ENCODE measurements at places on chromosomes 6 and 20. TPM values are rescaled to one million over a fixed set of nuclear protein-coding genes. Genes with fewer than 3 reads are reported as not detected.

The LGSN gene
- total RNA-seq: not detected

The CST2 gene
- not detected for total RNA-seq

The LAMA5 gene
- 0.40 TPM for total RNA-seq

The TREM1 gene
- total RNA-seq: not detected

The MYH7B gene
- total RNA-seq: 0.13 TPM

GRCh38 chr6:121310495-121310894, 23.8 kb downstream of the TBC1D32 start:
- peaks cover 6% of the 10 kb centered on the region for H3K36me3 ChIP-seq
- no peaks in the 10 kb centered on the region for H3K27me3 ChIP-seq
- no peaks in the 10 kb centered on the region for H3K4me1 ChIP-seq
- DNase-seq: no peak

GRCh38 chr20:16771213-16771612, 23.1 kb downstream of the OTOR start:
- H3K4me1 ChIP-seq: no peaks in the 10 kb centered on the region
- H3K27me3 ChIP-seq: peaks cover 7% of the 10 kb centered on the region

- H3K4me3 ChIP-seq: no peak overlapping the region
- peaks cover 25% of the 10 kb centered on the region for H3K4me1 ChIP-seq
- peaks cover 23% of the 10 kb centered on the region for H3K27me3 ChIP-seq
- no peak overlapping the region for H3K27ac ChIP-seq
- H3K36me3 ChIP-seq: no peaks in the 10 kb centered on the region
Observed at GRCh38 chr6:44004136-44004535, 123.1 kb downstream of the MRPL14 start.

DNA sequence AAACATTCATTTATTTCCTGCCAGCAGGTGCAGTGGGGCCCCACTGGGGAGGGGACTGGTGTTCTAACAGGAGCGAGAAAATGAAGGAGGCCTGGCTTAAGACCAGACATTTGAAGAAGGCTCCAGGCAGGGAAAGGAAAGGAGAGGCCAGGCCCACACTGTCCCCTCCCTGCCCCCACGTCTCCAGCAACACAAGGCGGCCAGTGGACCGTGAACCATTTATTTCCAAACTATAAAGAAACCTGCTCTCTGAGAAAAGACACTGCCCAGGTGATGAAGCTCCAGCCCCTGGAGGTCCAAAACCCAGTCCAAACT, 41.4 kb upstream of the CDH22 start:
- H3K4me1 ChIP-seq: peaks cover 21% of the 10 kb centered on the region
- no peak for DNase-seq

GRCh38 chr20:32789896-32790750, 27.9 kb downstream of the DNMT3B start:
- H3K27ac ChIP-seq: no peak overlapping the region
- DNase-seq: peak; percentile 79
- no peak overlapping the region for H3K4me3 ChIP-seq
- H3K36me3 ChIP-seq: peaks cover 8% of the 10 kb centered on the region
- no peaks in the 10 kb centered on the region for H3K27me3 ChIP-seq
- H3K4me1 ChIP-seq: peaks cover 24% of the 10 kb centered on the region

GRCh38 chr6:150409576-150410066, 40.8 kb downstream of the IYD start:
- no peaks in the 10 kb centered on the region for H3K4me1 ChIP-seq
- no peak overlapping the region for H3K27ac ChIP-seq
- H3K4me3 ChIP-seq: no peak overlapping the region
- DNase-seq: no peak
- no peaks in the 10 kb centered on the region for H3K36me3 ChIP-seq

GRCh38 chr20:58593880-58594638, 57.0 kb upstream of the STX16 start:
- peaks cover 2% of the 10 kb centered on the region for H3K27me3 ChIP-seq
- no peak for DNase-seq
- H3K27ac ChIP-seq: no peak overlapping the region
- no peaks in the 10 kb centered on the region for H3K4me1 ChIP-seq
- no peaks in the 10 kb centered on the region for H3K36me3 ChIP-seq

GRCh38 chr6:166572370-166573261, 13.9 kb downstream of the RAMACL start:
- H3K27me3 ChIP-seq: peaks cover 4% of the 10 kb centered on the region
- no peaks in the 10 kb centered on the region for H3K36me3 ChIP-seq
- DNase-seq: no peak

DNA sequence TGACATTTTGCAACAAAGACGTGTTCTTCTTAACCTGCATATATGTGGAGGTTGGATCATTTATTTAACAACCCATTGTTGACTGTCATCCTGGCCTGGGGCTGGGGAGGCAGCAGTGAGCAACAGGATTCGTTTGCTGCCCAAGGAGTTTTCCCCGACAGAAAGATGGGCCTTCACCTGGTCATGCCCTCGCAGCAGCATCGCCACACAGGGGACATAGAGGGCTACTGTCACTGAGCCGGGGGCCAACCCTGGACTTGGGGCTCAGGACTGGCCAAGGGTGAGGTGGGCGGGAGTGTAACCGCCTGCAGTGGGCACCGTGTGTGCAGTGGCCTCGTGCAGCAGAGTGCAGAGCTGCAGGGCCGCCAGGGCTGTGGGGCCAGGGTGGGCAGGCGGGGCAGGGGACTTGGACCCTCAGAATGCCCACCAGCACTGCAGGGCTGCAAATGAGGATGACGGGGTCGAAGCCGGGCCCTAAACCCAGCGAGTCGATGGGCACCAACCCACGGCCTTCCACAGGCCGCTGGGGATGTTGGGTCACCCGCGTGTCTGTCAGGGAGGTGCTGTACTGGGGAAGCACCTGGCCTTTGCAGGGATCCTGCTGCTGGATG, 11.8 kb downstream of the DUSP22 start:
- H3K27ac ChIP-seq: no peak overlapping the region
- H3K4me1 ChIP-seq: peaks cover 6% of the 10 kb centered on the region
- H3K4me3 ChIP-seq: no peak overlapping the region
- peaks cover 11% of the 10 kb centered on the region for H3K36me3 ChIP-seq
- DNase-seq: no peak

DNA sequence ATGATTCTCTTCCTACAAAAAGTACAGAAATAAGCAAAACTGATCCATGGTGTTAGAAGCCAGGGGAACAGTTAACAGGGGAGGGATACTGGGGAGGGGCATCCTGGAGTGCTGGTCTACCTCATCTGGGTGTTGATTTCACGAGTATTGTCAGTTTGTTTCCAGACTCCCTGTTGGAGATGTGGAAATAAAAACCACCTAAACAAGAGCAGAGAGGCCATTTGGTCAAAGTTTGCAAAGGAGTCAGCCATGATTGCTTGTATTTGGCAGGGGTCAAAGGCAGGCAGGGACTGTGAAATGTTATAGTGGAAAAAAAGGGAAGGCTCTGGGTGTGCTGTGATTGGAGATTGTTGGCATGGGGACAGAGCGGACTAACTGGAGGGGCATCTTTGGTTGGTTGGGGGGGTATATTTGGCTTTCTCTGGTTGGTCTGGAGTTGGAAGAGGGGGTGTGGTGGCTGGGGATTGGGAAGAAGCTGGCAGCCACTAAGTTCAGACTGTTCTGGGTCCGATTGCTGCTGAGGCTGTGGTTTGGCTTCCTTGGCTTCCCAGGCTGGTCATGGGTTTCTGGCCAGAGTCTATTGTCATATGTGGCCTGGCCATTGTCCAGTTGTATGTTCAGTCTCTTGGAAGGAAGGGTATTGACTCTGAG, 14.9 kb upstream of the PANK2 start:
- peak overlapping the region; percentile 27 for H3K27ac ChIP-seq
- no peak overlapping the region for H3K4me3 ChIP-seq
- no peak for DNase-seq
- no peaks in the 10 kb centered on the region for H3K27me3 ChIP-seq

- no peak overlapping the region for H3K27ac ChIP-seq
- no peaks in the 10 kb centered on the region for H3K36me3 ChIP-seq
- no peak for DNase-seq
- no peaks in the 10 kb centered on the region for H3K4me1 ChIP-seq
- H3K4me3 ChIP-seq: no peak overlapping the region
Observed at GRCh38 chr6:5050009-5050408, 35.1 kb upstream of the PPP1R3G start.
